ENCODE measurements at places on chromosomes 12 and 14. TPM values are rescaled to one million over a fixed set of nuclear protein-coding genes. Genes with fewer than 3 reads are reported as not detected.

DIO2 gene
- total RNA-seq = 0.79 TPM

ASIC1 gene
- 3.9 TPM for total RNA-seq

WASHC4 gene
- total RNA-seq = 55.8 TPM

GRCh38 chr12:28114488-28114887 is 75.8 kb upstream of the CCDC91 start:
- H3K27ac ChIP-seq = no peak overlapping the region
- H3K4me3 ChIP-seq = no peak overlapping the region
- H3K27me3 ChIP-seq = no peaks in the 10 kb centered on the region
- no peak for DNase-seq

- peaks cover 2% of the 10 kb centered on the region for H3K4me1 ChIP-seq
- H3K36me3 ChIP-seq = peaks cover 43% of the 10 kb centered on the region
- no peak overlapping the region for H3K27ac ChIP-seq
- H3K4me3 ChIP-seq = no peak overlapping the region
- H3K27me3 ChIP-seq = no peaks in the 10 kb centered on the region
- no peak for DNase-seq
These were observed 13.1 kb downstream of the SLC39A5 start for GRCh38 chr12:56242986-56243385.

- peaks cover 5% of the 10 kb centered on the region for H3K4me1 ChIP-seq
- no peak for DNase-seq
- H3K27me3 ChIP-seq = peaks cover 32% of the 10 kb centered on the region
These were observed 191.7 kb upstream of the GSC start for GRCh38 chr14:94961386-94962165.

Data from chondrocyte (in vitro differentiated cells).